ENCODE measurements at places on chromosomes 1 and 21.

GRCh38 chr1:115744646-115745275 lies 23.8 kb downstream of the CASQ2 start:
- no peak for DNase-seq

DNA sequence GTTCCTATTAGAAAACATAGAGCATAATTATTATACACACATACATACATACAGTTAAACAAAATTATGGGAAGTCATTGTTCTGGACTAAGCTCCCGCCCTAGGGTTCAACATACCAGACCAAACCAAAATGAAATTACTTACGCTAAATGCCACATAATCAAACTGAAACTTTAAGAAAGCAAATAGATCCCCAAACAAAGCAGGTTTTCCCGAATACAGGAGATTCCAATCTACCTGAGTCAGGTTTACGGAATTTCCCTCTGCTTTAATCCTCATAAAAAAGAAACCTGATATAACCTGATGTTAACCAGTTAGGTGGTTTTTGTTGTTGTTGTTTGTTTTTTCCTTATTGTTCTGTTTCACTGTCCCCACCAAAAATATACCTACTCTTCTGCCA lies 1886.9 kb downstream of the NCAM2 start:
- no peak for DNase-seq

- no peak for DNase-seq
Measured at GRCh38 chr1:9676815-9677393, 25.4 kb downstream of the PIK3CD start.

GRCh38 chr21:39094847-39095579 lies 88.2 kb downstream of the PSMG1 start:
- DNase-seq: peak; percentile 47

- no peak for DNase-seq
Measured at GRCh38 chr1:178625695-178626094, 99.3 kb upstream of the RALGPS2 start.

DNA sequence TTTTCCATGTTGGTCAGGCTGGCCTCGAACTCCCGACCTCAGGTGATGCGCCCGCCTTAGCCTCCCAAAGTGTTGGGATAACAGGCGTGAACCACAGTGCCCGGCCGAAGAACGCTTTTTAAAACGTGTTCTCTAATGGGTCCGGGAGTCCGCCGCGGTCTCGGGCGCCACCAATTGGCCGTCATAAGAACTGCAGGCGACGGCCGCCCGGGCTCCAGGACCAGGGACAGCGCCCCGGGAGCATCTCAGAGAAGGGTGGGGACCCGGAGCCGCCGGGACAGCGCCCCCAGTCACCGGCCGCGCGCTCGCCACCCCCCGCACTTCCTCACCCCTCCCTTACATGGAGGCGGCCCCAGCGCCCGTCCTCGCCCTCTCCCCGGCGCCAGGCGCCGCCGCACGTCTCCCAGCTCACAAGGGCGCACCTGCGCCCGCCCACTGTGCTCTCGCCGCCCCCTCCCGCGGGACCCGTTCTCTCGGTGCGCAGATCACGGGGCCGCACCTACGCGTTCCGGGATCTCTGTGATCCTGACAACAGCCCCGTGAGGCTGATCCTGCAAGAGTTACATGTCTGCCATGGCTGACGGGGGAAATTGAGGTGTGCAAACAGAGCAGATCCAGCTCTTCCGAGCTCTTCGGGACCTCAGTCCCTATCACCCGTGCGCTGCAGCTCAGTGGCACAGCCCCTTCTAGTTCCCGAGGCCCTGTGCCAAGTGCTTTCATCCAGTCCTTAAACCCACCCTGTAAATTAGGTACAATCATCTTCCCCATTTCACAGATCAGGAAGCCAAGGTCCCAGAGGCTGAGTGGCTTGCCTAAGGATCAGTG lies 9.8 kb downstream of the RAP1GAP start:
- DNase-seq: no peak

- DNase-seq: no peak
Measured at GRCh38 chr1:212396638-212397037, 18.0 kb downstream of the PACC1 start.

DNA sequence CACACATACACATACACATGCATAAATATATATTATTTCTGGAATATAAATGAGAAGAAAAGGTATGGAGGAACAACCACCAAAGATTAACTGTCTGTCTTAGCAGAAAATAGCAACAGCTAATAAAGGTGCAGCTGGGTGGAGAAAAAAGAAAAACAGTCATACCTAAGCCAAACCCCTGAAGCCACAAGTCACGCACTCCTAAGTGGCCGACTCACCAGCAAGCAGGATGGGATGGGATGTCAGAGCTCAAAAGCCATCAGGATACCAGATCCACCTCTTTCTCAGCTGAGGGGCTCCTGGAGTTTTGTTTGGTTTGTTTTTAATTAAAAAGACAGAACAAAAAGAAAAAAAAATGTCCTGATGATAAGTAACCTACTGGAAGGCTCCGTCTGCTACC lies 64.7 kb upstream of the HIVEP3 start:
- DNase-seq: no peak

- peak; percentile 91 for DNase-seq
Measured at GRCh38 chr1:206905295-206906164, 8.3 kb downstream of the IL24 start.

Data from fibroblast of skin of left quadriceps (primary cell).